ENCODE measurements at places on chromosomes 11 and 22.

DNA sequence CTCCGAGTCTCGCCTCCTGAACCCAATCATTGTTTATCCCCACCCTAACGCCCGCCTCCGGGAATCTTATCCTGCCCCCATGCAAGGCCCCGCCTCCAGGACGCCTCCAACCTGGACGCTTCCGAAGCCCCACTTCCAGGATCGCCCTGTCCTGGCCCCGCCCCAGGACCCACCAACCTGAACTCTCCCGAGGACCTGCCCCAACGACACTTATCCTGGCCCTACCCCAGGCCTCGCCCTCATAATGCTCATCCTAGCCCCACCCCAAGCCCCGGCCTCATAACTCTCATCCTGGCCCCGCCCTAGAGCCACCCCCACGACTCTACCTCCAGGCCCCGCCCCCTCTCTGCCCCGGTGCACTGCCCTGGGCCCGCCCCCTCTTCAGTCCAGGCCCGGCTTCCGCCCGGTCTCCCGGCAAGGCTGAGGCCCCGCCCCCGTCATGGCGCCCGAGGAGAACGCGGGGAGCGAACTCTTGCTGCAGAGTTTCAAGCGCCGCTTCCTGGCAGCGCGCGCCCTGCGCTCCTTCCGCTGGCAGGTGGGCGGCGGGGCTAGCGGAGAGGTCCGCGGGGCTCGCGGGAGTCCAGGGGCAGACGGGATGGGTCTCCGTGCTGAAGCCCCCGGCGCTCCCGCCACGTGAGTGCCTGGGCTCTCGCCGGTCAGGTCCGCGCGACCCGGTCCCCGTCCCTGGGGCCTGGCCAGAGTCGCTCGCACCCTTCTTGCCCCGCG lies 45.7 kb upstream of the DEFB108B start:
- DNase-seq: peak; percentile 87

DNA sequence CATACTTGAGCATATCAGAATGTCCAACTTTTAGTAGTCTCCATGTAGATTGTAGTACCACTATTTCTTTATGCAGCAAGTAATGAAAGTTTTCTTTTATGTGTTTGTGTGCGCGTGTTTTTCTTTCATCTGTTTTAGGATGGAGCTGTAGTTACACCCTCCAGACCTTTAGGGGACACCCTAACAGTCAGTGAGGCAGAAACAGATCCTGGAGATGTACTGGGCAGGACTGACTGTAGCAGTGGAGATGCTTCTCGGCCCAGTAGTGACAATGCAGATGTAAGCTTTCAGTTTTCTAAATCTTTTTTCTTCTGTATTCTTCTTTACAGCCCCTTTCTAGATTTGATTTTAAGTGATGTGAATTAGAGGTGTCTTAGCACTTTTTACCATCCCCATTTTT lies 79.9 kb upstream of the GRIK4 start:
- DNase-seq: no peak

DNA sequence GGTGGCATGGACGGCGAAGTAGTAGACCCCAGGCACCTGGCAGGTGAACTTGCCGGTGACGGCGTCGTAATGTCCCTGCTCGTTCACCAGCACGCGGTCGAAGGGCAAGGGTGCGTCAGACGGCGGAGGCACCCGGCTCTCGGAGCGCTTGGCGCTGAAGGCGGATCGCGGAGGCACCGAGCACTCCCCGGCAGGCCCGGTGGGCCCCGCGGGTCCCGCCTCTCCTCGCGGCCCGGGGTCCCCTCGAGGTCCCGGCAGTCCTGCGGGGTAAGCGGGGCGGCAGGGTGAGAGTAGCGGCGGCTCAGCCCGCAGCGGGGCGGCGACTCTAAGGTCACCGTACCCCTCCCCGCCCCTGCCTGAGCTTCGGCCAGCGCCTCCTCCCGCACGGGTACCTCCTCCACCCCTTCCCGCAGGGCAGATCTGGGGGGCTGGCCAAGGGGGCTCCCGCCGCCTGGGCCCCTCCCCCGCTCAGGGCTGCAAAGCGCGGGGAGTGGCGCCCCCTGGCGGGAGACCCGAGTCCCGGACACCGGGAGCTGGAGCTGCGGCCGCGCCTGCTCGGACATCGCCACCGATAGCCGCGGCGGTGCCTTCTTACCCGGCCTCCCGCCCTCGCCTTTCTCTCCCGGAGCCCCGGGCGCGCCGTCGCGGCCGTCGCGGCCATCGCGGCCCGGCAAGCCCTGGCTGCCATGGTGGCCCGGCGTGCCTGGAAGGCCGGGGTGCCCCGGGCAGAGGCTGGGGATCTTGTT lies 921 bp downstream of the C1QTNF5 start:
- no peak for DNase-seq

- no peak for DNase-seq
These were observed 157.2 kb upstream of the CARD18 start for GRCh38 chr11:105296806-105297205.

DNA sequence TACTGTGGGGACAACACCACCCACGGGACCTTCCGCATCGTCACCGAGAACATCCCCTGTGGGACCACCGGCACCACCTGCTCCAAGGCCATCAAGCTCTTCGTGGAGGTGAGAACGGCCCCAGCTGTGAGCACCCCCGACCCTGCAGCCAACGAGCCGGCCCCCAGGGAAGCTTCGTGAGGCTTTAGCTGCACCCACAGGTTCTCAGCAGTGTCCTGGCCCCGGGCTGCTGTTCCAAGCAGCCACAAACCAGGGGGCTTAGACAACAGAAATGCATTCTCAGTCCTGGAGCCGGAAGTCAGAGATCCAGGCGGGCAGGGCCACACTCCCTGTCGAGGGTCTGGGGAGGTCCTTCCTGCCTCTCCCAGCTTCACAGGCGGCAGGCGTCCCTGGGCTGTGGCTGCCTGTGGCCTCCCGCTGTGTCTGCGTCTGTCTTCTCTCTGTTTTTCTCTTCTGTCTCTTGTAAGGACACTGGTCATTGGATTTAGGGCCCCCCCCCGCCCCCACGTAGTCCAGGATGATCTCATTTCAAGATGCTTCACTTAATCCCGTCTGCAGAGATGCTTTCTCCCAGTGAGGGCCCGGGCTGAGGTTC lies 12.5 kb downstream of the MUC5B start:
- no peak for DNase-seq

DNA sequence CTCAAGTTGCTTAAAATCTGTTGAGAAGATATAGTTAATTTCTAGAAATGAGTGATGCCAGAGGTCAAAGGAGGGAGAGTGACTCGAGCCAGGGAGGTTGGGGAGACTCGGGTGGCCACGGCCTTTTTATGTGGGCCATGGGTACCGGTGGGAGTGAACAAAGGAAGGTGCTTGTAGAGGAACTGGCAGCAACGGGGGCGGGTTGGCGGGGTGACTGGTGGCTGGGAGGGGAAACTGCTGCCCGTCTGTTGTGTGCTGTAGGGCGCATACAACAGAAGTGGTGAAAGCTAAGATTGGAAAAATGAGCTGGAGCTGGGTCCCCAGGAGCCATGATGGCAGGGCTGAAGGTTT lies 5.4 kb downstream of the DAGLA start:
- no peak for DNase-seq

DNA sequence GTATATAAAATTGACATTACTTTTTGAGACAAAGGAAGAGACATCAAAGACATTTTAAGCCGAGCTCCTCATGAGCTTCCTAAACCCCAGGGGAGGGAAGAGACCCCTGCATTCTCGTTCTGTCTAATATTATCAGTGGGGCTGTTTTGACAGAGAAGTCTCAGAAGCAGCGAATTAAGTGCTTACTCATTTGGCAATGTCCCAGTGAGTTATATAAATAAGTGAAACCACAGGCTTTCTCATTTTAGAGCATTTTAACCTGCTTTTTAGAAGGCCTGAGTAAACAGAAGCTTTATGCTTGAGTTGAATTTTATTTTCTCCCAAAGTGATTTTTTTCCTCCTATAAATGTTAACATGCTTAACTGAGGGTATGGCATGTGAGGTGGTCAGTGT lies 23.2 kb upstream of the C1QTNF4 start:
- no peak for DNase-seq

DNA sequence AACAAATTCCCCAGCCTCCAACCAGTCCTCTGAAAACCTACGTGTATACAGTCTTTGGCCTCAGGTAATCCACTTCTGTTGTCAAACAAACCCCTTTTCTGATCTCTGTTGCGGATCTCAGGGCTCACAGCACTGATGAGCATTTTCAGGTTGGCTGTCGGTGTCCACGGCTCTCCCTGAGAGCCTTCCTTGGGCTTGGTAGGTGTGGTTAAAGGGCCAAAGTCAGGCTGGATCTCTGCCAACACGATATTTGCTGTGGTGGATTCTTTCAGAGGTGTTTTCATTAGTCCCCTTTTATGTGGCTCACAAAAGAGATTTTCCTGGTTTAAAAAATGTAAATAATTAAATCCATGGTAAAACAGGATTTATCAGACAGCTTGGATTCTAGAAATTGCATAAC lies 2.9 kb downstream of the E2F8 start:
- no peak for DNase-seq

GRCh38 chr11:68004551-68005335 lies 846 bp upstream of the UNC93B1 start:
- DNase-seq: no peak

GRCh38 chr11:124109377-124109776 lies 5.9 kb upstream of the VWA5A start:
- no peak for DNase-seq

- no peak for DNase-seq
These were observed 40.4 kb downstream of the FLI1 start for GRCh38 chr11:128734103-128734831.

DNA sequence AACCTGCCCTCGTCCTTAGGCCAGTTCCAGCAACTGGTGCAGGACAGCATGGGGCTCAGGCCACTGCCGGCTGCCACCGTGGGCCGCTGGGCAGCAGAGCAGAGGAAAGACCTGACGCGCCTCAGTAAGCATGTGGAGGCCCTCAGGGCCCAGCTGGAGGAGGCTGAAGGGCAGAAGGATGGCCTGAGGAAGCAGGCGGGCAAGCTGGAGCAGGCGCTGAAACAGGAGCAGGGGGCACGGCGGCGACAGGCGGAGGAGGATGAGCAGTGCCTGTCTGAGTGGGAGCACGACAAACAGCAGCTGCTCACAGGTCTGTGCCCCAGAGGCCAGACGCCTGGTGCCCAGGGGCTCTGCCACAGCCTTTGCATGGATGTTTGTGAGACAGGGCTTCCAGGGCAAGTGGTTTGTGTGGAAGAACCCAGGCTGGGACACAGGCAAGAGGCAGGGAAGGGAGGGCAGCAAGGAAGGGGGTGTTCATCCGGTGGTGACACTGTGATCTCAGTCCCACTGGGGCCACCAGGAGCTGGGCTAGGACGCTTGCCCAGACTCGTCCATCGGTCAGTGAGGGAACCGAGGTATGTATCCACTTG lies 13.9 kb downstream of the CCDC157 start:
- DNase-seq: no peak

GRCh38 chr22:28450109-28450508 lies 229.5 kb downstream of the TTC28 start:
- no peak for DNase-seq

- no peak for DNase-seq
These were observed 2.4 kb downstream of the PACS1 start for GRCh38 chr11:66072518-66072917.

GRCh38 chr11:119340335-119341221 lies at the start of gene C1QTNF5:
C1QTNF5 (minus strand) TSS chr11:119340883; CDS start chr11:119340397, 486 bp downstream.
- no peak for DNase-seq

GRCh38 chr11:121615501-121615900 lies 162.7 kb upstream of the SORL1-AS1 start:
- DNase-seq: no peak

GRCh38 chr11:842370-843002 lies at the start of the genes POLR2L and TSPAN4:
POLR2L (minus strand) TSS chr11:842529; CDS start chr11:842508, 21 bp downstream.
TSPAN4 (plus strand) TSS chr11:842852; CDS start chr11:850305, 7,453 bp downstream.
- peak; percentile 76 for DNase-seq

DNA sequence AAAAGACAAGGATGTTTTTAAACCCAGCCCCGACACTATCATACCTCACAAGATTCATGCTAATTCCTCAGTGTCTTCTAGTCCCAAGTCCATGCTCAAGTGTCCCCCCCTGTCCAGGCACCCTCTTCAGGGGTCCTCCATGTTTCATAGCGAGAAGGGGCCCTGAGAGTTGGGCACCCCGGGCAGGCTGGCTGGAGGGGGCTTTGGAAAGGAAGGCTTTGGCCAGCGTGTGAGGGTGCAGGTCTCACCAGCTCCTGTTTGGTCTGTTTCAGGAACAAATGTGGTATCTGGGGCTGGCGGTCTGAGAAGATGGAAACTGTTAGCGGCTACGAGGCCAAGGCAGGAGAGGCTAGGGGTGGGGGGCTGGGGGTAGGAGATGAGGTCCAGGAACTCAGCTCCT lies 4.5 kb upstream of the SSH3 start:
- DNase-seq: no peak

- DNase-seq: no peak
These were observed at the start of gene TPH1 for GRCh38 chr11:18046116-18046777. TPH1 (minus strand) TSS chr11:18046269; CDS start chr11:18040762, 5,507 bp downstream.

DNA sequence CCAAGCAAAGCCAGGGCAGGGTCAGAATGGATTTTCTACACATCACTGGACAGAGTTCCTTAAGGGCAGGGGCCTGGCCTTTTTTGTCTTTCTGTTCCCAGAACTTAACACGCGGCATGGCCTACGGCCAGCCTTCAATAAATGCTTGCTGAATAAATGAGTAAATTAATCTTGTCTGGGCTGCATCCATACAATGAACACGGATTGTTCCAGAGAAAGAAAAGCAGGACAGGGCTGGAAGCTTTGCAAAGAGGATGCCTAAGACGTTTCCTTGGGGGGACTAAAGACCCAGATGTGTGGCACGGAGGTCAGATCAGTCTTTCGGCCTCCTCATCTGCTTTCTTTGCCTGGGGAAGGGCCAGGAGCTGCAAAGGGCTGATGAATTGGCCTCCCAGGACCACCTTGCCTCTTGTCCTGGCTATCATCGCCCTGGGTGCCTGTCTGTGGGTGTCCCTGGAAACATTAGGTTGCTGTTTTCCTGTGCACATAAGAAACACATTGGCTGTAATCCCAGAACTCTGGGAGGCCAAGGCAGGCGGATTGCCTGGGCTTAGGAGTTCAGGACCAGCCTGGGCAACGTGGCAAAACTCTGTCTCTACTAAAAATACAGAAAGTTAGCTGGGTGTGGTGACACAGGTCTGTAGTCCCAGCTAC lies 20.8 kb upstream of the RFPL3 start:
- DNase-seq: no peak

DNA sequence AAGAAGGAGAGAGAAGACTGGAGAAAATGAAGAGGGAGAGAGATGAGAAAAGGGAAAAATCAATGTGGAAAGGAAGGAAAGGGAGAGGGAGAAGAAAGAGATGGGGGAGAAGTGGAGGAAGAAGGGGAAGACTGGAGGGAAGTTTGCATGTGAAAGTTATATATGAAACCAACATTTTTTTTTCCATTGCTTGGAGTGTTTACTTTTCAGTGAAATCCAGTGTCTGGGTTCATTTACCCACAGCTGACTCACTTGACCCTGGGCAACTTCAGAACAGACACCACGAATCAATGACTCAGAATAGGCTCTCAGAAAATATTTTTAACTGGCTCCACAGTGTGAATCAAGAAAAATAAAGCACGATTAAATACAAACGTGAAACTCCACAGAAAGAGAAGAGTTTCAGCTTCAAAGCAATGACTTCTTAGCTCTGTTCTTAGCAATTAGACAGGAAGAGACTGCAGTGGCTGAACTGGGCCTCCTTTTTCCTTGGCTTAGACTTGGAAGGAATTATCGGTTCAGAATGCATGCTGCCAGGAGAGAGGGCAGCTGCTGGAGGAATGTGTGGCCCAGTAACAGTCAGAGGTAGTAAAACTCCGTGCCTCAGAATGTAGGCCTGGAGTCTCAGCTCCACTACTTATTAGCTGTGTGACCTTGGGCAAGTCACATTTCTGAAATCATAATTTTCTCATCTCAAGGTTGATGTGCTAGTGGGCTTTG lies 237.5 kb downstream of the MIAT start:
- DNase-seq: no peak

Measured in stimulated activated CD8-positive, alpha-beta memory T cell treated with anti-CD3 and anti-CD28 coated beads, Interleukin-2, amount 100 ng/mL, for 1 hour (primary cell).